ENCODE measurements at places on chromosomes 11 and 22.

DNA sequence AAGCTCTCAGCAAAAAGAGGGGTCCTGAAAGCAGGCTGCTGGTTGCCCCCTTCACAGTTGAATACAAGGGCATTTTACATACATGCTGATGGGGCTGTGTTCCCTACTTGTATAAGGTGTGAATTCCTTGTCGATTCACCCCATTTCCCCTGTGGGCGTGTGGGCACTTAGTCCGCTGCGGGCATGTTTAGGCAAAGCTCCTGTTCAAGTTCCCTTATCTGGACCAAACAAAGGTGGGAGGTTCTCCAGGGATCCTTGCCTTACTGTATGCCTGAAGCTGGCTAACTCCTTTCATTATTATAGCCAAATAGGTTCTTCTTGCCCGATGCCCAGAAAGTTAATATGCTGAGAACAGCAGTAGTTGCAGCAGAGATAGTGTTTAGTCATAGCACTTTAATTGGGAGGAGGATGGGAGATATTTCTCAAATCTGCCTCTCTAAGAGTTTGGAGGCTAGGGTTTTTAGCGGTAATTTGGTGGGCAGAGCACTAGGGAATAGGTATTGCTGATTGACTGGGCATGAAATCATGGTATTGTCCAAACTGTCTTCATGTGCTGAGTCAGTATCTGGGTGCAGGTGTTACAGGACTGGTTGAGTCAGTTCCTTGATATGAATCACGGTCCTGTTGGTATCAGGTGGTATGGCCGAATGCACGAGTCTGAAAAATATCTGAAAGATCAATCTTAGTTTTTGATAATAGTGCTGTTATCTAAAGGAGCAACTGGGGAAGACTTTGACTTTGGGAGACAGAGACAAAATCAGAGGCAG, 32.7 kb downstream of the METTL15 start:
- no peak for DNase-seq

GRCh38 chr22:46578824-46579561, 41.2 kb upstream of the GRAMD4 start:
- no peak for DNase-seq

- no peak for DNase-seq
Observed at GRCh38 chr11:1869427-1870325, 16.8 kb downstream of the LSP1 start.

DNA sequence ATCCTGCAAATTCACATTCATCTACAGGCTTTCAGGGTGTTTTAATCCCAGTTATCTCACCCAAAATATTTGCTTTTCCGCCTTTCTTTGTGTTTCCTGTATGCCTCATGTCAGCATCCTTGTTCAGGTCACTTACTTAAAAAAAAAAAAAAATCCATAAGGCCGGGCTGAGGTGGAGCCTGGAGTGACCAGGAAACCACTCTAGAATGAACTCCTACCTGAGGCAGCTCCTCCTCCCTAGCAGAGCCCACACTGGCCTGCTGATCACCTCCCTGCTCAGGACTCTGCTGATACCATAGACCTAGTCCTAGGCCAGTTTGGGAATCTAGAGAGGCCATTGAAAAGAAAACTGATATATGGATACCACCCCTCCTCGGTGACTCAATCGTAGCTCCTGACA, 8.7 kb upstream of the DGAT2 start:
- DNase-seq, result no peak

- no peak for DNase-seq
Observed at GRCh38 chr22:25174888-25175411, 24.7 kb upstream of the CRYBB3 start.

GRCh38 chr11:77262803-77263202, 38.7 kb downstream of the GDPD4 start:
- DNase-seq, result no peak

- peak; percentile 63 for DNase-seq
Observed at GRCh38 chr11:60129853-60130252, 41.4 kb downstream of the MS4A2 start.

- DNase-seq, result no peak
Observed at GRCh38 chr22:29747832-29748231, 19.0 kb downstream of the ZMAT5 start.

GRCh38 chr11:33718440-33718839, 17.8 kb downstream of the CD59 start:
- DNase-seq, result no peak

DNA sequence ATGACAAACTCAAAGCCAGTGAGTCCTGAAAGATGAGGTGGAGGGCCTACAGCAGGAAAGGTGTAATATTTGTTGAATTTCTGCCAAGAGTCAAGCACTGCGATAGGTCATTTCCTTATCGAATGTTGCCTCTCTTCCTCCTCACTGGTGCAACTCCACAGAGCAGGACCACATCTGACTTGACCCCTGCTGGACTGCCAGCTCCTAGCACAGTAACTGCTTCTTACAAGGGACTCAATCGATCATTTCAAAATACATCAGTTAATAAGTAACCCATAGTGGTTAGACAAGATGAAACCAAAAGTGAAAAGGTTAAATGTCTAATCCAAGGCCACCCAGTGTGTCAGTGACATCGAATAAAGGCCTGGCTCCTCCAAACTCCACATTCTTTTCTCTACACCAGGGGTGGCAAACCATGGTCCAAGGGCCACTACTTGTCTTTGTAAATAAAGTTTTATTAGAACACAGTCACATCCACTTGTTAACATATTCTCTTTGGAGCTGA, 98.5 kb upstream of the CSNK2A3 start:
- peak; percentile 25 for DNase-seq

DNA sequence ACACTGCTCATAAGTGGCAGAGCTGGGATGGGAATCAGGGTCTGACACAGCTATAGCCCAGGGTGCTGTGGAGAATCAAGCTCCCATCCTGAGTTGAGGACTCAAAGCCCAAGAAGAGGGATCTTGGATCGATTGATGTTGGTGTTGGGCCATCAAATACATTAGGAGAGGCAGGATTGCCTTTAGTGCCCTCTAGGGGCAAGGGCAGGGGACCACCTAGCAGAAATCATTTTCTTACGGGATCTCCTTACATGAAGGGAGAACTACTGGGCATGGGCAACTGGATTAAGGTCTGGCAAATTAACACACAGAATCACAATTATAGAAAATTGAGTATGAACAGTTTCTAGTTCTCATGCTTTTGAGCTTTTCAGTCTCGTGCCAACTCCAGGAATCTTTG, 24.9 kb upstream of the EMSY start:
- DNase-seq, result peak; percentile 88

DNA sequence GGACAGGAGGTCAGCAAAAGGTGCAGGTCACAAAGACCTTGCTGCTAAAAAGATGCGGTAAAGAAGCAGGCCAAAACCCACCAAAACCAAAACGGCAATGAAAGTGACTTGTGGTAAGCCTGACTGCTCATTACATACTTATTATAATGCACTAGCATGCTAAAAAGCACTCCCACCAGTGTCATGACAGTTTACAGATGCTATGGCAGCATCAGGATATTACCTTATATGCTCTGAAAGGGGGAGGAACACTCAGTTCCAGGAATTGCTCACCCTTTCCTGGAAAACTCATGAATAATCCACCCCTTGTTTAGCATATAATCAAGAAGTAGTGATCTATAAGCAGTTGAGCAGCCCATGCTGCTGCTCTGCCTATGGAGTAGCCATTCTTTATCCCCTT, 45.2 kb upstream of the SLC5A12 start:
- no peak for DNase-seq

- no peak for DNase-seq
Observed at GRCh38 chr11:1053121-1053901, 16.8 kb upstream of the MUC6 start.

DNA sequence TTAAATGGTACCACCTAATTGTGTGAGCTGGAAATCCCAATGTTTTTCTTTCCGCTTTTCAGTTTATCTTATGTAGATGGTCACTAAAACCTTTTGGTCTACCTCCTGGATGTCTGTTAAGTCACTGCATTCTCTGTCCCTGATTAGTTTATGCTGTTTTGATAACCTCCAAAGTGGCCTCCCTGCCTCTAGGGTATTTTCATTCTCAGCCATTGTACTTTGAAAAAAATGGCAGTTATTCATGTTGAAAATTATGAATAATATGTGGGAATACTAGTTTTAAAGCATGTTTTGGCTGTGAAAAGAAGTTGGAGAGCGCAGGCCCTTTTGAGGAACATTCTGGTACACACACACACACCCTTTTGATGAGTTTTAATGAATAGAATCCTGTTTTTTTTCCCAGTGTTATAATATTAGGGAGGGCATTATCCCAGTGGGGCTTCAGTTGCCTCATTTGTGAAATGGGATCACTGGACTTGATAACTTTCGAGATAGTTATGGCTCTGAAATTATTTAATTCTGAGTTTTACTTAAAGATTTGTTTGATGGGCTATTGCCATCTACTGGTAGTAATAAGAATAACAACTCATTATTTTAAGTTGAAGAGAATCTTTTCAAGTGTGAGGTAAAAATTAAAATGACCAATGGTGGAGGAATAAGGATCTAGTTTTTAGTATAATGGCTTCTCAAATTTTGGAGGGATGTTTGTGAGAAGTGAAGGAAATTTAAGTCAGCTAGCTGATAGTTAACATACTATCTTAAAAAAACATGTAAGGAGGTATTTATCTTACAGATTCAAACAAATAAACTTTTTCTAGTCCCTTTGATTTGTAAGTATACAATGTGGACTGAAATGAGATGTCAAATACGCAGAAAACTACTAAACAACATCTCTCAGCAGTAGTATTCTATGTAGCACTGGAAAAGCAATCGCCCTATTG, 3.9 kb downstream of the FDX1 start:
- DNase-seq, result peak; percentile 77

GRCh38 chr11:119709171-119709570, 19.8 kb downstream of the NECTIN1 start:
- no peak for DNase-seq

GRCh38 chr22:41920271-41920976, 5.5 kb upstream of the SHISA8 start:
- no peak for DNase-seq

DNA sequence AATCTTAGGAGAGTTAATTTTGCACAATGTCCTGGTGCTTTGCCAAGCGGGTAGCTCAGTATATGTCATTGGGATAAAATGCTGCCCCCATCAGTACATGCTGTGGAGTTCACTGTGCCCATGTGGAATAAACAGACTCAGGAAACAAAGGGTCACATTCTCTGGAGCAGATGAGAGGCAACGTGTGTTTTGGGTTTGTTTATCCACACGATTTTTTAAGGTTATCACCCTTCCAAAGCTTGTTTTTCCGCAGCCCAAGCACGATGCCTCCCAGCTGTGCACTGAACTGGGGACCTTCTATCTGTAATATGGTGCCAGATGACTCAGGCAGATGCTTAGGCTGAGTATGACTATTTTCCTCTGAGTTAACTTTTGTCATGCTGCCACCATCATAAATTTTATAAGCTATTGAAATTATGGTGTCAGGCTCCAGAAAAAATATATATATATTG, 6.5 kb downstream of the OR4D6 start:
- no peak for DNase-seq

- no peak for DNase-seq
Observed at GRCh38 chr22:29290061-29290460, 16.4 kb upstream of the GAS2L1 start.

GRCh38 chr11:102615077-102615893, 9.8 kb downstream of the MMP20 start:
- DNase-seq, result no peak

- DNase-seq, result no peak
Observed at GRCh38 chr11:41050791-41051190, 408.7 kb downstream of the LRRC4C start.

DNA sequence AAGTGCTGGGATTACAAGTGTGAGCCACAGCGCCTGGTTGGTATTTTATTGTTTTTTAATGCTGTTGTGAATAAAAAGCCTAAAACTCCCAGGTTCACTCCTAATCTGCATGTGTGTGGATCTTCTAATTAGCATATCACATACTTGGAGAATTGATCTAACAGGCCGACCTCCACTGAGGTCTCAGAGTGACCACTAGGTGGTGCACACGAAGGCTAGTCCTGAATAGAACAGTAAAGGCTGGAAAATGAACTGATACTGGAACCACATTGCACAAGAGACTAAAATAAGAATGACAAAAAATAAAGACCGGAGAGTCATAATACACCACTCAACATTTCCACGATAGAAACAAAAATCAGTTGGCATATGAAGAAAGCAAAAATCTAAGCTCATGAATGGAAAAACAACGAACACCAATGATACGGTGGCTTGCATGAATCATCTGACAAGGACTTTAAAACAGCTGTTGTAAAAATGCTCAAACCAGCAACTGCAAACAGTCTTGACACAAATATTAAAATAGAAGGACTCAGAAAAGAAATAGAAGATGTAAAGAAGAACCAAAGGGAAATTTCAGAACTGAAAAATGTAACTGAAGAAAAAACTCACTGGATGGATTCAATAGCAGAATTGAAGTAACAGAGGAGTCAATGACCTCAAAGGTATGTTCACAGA, 19.2 kb downstream of the PIM3 start:
- peak; percentile 75 for DNase-seq

- peak; percentile 95 for DNase-seq
Observed at GRCh38 chr11:74702383-74703007, 28.7 kb downstream of the CHRDL2 start.

GRCh38 chr11:24324211-24324610, 172.6 kb upstream of the LUZP2 start:
- no peak for DNase-seq

- DNase-seq, result no peak
Observed at GRCh38 chr11:102927624-102927990, 27.9 kb downstream of the MMP13 start.

- DNase-seq, result peak; percentile 19
Observed at GRCh38 chr11:130089674-130090073, 20.0 kb downstream of the APLP2 start.

GRCh38 chr11:74678591-74679512, 52.4 kb downstream of the CHRDL2 start:
- no peak for DNase-seq

DNA sequence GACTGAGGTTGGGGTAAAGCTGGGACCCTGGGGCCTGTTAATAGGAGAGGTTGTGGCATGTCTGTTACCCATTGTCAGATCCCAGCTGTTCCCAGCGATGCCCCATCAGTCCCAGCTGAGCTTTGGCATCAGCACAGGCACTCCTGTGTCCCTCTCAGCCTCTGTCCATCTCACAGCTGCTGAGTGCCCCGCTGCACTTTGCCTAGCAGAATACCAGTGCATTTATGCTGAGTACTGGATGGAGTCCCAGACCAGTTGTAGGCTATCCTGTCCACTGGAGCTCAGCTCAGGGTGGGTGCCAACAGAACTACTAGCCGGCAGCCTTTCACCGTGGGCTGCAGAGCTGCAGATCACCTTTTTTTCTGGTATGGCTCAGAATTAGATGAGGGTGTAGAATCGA, 9.9 kb downstream of the FXYD6 start:
- DNase-seq, result no peak

DNA sequence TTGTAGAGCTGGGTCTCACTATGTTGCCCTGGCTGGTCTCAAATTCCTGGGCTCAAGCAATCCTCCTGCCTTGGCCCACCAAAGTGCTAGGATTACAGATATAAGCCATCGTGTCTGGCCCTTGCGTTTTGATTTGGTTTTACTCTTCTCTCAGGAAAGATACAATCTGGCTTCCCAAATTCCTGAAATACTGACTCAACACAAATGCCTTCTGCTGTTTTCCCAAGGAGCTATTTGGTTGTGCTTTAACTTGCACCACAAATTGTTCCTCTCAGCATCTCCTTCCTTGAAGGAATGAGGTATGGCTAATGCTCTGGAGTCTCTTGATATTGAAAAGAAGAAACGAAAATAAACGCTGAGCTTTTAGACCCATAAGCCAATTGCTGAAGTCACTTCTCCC, 110.0 kb upstream of the PAX6 start:
- DNase-seq, result no peak

Measured in OCI-M1 (cell line).